ENCODE measurements at places on chromosomes 16 and 17.

- DNase-seq = no peak
Observed at GRCh38 chr17:74085434-74085833, 118.0 kb upstream of the RPL38 start.

DNA sequence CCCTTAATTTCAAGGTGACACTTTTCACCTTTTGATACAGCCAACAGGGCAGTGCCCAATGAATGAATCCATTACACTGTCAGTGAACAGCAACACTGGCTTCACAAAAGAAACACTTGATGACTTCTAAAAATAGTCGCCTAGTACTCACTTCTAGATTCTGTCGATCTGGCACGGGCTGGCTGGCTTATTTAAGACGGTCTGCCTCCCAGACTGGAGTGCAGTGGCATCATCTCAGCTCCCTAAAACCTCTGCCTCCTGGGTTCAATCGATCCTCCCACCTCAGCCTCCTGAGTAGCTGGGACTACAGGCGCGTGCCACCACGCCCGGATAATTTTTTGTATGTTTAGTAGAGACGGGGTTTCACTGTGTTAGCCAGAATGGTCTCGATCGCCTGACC is 1.9 kb downstream of the NDUFAB1 start:
- DNase-seq = no peak

DNA sequence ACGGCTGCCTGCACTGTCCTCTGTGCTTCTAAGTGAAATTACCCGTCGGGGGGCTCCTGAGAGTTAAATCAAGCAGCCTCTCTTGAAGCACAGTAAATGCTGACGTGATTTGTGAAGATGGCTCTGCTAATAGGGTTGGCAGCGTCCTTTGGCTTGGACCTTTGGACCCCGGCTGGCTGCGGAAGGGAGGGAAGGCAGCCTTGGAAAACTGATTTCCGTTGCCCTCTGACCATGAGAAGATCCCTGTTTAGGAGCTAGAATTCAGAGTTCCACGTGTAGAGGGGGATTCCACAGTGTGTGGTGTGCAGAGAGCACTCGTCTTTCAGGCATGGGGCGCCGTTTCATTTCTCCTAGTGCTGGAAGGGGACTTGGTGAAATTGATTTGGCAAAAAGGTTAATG is 640.8 kb downstream of the WWOX start:
- DNase-seq = no peak

DNA sequence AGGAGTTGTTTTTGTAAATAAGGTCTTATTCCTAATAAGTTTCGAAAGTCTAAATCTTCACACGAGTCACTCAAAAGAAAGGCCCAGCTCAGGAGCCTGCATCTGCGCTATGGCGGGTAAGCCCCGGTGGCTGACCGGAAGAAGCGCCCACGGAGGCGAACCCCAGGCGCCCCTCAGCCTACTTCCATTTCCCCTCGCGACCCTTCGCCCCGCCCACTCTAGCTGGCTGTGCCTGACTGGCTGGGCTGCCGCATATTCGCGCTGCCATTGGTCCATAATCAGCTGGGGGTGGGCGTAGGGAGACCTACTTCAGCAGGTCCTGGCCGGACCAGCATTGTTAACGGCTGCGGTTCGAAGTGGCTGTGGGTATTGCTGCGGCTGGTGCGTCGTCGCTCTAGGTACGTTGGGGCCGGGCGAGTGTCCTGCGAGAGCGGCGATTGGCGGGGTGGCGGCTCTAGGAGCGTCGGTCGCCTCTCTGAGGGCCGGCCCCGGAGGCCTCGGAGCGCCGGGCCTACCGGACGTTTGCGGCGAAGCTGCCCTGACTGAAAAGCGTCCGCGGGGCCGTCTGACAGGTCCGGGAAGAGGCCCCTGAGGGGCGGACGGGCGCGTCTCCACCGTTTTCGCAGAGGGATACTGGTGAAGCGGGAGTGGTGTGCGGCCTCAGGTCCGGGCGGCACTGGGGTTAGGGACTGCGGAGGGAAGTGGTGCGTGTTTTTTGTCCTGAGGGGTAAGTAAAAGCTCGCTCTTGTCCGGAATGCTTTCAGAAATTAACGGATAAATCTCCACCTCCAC is at the start of gene ATF7IP2:
ATF7IP2 (plus strand) TSS at position 337 of the 792 bp plus-strand sequence. CDS start 44,560 bp downstream, outside the sequence.
- DNase-seq = peak; percentile 82

DNA sequence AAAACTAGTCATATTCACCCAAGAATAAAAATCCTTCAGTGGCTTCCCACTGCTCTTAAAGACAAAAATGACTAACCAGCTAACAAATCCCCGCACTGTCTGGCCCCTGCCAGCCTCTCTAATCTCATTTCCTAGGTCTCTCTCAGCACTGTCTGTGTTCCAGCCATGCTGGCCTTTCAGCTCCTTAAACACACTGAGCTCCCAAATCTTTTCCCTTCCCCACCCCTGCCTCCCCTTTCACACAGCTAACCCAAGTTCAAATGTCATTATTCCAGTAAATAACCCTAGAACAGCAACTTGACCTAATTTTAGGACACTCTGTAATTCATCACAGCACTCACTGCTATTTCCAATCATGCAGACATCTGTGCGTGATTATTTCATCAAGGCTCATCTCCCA is 7.8 kb downstream of the SHCBP1 start:
- no peak for DNase-seq

GRCh38 chr16:7161891-7162290 is 170.8 kb upstream of the RBFOX1 start:
- DNase-seq = no peak

- DNase-seq = no peak
Observed at GRCh38 chr16:65876624-65877023, 489.9 kb upstream of the CDH5 start.

GRCh38 chr16:1656808-1657617 is 21.1 kb upstream of the JPT2 start:
- no peak for DNase-seq

DNA sequence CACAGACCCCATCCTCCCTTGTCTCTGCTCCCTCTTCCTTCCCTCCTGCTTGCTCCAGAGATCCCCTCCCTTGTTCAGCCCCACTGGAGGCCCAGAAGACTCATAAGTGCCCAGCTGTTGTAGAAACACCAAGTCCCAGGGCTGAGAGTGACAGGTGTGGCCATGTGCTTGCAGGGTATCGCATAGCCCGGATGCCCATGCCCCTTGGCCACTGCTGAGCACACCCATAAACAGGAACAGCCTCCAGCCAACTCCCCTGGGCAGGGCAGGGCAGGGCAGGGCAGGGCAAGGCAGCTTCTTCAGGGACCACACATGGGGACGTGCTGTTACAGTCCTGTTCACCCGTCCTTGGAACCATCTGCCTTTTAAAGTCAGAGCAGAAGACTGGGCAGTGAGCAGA is 2.0 kb downstream of the CACNG1 start:
- no peak for DNase-seq

- no peak for DNase-seq
Observed at GRCh38 chr16:26530584-26531289, 536.0 kb upstream of the C16orf82 start.

GRCh38 chr17:1638624-1639300 is 6.8 kb downstream of the SCARF1 start:
- no peak for DNase-seq

GRCh38 chr17:54944796-54945195 is 23.7 kb downstream of the COX11 start:
- peak; percentile 90 for DNase-seq

DNA sequence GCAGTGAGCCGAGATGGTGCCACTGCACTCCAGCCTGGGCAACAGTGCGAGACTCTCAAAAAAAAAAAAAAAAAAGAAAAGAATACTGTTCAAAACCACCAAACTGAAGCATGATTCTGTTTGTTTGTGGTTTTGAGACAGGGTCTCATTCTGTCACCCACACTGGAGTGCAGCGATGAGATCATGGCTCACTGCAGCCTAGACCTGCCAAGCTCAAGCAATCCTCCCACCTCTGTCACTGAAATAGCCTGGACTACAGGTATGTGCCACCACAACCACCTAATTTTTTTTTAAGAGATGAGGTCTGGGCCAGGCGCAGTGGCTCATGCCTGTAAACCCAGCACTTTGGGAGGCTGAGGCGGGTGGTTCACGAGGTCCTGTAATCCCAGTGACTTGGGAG is 4.3 kb downstream of the SUMO2 start:
- no peak for DNase-seq

GRCh38 chr16:5460701-5461100 is 363.1 kb upstream of the EEF2KMT start:
- DNase-seq = no peak

- peak; percentile 92 for DNase-seq
Observed at GRCh38 chr17:80859002-80859941, 132.4 kb upstream of the CHMP6 start.

- DNase-seq = no peak
Observed at GRCh38 chr16:10609402-10609774, 29.0 kb upstream of the EMP2 start.

DNA sequence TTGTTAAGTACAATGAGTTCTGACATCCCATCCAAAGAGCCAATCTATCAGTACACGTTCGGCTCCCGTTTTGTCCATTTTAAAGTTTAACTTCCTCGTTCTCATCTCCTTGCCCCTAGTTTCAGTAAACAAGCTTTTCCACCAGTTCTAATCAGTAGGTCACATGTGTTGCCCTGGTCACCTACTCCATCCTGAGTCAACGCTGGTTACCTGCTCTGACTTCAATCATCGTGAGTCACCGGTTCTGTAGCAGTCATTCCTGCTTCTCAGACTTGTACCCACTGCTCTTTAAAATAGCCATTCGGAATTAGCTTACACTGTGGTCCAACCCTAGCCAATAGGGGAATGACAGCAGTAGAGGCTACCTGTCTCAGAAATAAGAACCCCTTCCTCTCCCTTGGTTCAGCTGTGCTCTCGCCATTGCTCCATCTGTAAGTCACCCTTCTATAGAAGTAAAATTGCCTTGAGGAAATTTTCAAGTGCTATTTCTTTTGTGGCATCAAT is 191.0 kb downstream of the CPPED1 start:
- no peak for DNase-seq

- DNase-seq = no peak
Observed at GRCh38 chr17:39351508-39351907, 49.9 kb downstream of the FBXL20 start.

- no peak for DNase-seq
Observed at GRCh38 chr16:77677129-77677528, 45.2 kb upstream of the NUDT7 start.

DNA sequence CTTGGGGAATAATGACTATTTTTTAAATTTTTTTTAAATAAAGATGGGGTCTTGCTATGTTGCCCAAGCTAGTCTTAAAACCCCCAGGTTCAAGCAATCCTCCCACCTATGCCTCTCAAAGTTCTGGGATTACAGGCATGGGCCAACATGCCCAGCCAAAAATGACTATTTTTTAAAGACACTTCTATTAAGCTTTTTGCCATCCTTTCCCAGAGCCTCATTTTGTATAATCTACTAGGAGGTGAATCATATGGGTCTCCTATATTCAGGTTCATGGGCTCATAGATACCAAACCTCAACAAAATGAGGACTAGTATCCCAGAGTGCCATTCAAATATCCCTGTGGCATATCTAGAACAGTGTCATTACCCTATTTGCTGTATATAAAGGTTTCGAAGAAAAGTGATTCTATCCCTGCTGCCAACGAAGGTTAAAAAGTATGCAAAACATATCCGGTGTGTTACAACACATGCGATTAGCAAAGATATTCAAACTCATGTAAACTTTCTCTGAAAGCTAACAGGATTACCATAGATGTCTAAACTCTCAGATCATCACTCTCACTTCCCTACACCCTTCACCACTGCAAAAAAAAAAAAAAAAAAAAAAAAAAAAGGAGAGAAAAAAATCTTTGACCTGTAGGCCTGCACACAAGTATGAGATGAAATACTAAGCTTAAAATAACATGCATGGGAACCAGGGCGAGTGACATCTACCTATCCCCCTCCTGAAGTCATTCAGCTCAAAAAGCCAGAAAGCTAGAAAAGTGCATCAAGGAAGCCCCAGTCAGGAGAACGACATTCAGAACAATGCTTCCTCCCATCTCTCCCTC is 23.5 kb downstream of the XPO6 start:
- no peak for DNase-seq
